ENCODE measurements at places on chromosomes 13 and 19.

DNA sequence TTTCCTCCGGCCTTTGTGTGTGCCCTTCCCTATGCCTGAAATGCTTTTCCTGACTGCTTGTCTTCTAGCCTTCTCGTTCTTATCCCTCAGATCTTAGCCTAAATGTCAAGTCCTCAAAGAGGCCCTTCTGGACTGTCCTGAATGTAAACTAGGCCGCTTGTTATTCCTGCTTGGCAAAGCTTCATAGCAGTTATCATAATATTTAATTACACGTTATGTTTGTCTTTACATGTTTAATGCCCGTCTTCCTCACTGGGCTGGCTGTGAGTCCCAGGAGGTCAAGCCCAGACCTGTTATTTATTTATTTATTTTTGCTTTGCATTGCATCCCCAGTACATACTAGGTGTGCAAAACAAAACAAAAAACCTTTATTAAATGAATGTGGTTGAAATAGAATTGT lies 62.7 kb downstream of the SIPA1L3 start:
- no peak for DNase-seq

DNA sequence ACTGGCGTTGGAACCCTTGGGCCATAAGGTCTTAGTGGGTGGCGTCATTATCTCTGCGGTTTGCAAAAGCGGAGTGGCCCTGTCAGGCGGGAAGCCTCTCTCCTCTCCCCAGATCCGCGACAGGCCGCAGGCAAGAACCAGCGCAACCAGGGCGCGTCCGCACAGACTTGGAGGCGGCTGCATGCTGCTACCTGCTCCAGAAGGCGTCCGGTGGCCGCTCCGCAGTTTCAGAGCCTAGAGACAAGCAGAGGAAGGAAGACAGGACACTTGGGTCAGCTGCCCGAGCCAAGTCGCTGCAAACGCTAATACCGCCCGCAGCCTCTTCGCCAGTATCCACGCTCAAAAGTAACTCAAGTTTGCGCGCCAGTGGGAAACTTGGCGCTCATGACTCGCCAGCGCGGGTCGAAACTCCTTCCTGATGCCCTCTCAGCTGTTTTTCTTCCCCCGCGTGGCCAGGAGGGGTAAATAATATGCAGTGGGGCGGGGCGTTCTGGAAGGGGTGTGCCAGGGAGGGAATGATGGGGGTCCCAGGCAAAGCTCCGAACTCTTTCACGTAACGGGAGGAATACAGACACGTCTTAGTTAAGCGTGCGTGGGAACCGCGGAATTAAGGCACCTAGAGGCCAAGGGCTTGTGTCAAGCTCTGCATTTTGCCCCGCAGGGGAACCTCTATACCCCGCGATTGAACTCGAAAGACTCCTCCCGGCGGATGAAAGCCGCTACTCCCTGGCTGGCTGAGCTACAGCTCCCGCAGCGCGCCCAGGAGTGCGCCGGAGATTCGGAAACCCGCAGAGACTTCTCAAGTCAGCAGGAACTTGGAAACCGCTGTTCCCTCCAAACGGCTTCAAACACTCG lies at the start of gene EDNRB:
TSS of gene EDNRB (minus strand) at position 441 of the 855 bp plus-strand sequence. CDS start at position 183, 258 bp downstream.
- DNase-seq = peak; percentile 43

DNA sequence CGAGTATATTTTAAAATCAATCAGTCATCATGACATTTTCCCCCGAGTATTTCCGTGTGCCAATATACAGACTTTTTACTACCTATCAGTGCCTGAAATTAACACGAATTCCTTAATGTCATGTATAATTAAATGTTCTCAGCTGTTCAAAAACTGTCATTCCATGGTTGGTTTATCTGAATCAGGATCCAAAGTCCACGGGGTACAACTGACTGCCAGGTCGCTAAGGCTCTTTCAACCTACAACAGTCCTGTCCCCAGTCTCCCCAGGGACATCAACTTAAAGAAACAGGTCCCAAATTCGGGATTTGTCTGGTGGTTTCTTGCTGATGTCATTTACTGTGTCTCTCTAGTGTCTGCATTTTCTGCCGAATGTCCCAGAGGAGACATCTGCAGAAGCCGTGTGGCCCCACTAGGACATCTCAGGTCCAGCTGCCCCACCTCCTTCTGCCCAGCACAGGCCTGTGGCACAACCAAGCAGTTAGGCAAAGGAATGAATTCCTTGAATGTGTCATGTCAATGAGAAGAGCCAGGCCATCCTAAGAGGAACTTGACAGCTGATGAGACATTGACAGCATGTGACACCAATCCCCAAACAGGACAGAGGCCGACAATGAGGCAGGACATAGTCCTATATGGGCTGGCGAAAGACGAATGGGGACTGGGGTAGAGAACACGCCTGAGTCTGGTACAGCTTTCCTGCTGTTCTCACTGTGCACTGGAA lies 109.5 kb downstream of the STK24 start:
- DNase-seq = no peak

DNA sequence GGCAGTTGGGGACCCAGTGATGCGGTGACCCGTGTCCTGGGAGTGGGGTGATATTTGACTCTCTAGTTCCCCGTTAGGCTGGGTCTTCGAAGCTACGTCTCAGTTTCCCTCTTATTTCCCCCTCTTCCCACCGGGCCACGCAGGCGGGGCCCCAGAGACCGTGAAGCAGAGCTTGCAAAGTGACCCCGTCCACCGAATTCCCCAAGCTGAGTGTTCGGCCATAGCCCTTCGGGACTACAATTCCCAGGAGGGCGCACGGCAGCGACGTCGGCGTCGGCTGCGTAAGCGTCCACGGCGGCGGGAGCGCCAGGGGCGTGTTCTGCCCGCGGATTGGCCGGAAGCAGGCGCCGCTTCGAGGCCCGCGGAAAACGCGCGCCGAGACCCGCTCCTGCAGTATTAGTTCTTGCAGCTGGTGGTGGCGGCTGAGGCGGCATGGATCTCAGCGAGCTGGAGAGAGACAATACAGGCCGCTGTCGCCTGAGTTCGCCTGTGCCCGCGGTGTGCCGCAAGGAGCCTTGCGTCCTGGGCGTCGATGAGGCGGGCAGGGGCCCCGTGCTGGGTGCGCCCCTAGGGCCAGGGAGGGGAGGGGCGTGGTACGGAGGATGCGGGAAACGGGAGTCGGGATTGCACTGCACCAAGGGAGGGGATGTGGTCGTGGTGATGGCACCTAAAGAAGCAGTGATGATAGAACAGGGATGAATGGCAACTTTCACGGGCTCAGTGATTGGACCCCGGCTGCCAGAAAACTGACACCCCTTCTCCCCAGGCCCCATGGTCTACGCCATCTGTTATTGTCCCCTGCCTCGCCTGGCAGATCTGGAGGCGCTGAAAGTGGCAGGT lies at the start of gene RNASEH2A:
TSS of gene RNASEH2A (plus strand) at position 343 of the 840 bp plus-strand sequence. CDS start at position 433, 90 bp downstream.
- peak; percentile 79 for DNase-seq
